ENCODE measurements at places on chromosomes 3 and 15. TPM values are rescaled to one million over a fixed set of nuclear protein-coding genes. Genes with fewer than 3 reads are reported as not detected.

- no peak for DNase-seq
Observed at GRCh38 chr3:127789990-127790881, 32.1 kb downstream of the MGLL start.

DNA sequence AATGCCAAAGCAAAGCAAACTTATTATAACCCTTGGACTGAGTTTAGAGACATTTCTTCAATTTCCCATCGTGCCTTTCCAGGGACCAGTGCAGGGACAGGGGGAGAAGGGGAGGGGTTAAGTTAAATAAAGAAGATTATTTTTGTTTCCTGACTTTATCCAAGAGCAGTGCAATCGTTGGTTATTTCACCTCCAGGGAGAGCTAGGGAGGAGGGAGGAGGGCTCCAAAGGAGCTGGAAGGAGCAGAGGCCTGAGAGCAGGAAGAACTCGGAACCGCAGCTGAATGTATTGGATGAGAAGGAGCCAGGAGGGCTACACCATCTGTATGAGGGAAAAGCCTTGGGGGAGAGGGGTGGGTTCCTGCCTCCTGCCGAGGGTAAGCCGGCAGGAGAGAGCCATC is 20.7 kb downstream of the HAPLN3 start:
- no peak for DNase-seq

GRCh38 chr3:96331341-96331740 is 483.1 kb upstream of the EPHA6 start:
- no peak for DNase-seq

- peak; percentile 86 for DNase-seq
Observed at GRCh38 chr3:37291275-37291700, 116.9 kb upstream of the LRRFIP2 start.

DNA sequence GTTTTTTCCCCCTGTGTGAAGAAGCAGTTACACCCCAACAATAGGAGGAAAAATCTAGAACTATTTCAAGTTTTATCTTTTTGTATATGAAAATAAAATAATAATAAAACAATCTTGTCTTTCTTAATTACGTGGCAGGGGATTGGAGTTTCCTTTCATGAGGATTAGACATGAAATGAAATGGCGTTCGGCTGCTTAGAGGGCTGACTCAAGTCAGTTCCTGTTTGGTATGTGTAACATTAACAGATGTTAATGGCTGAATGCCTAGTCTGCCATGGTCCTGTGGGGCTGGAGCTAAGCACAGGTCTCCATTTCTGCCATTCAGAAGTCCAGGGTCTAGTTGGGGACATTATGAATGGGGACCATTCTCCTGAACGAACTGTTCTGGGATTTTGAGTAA is 3.1 kb upstream of the EXOG start:
- DNase-seq, result no peak

DNA sequence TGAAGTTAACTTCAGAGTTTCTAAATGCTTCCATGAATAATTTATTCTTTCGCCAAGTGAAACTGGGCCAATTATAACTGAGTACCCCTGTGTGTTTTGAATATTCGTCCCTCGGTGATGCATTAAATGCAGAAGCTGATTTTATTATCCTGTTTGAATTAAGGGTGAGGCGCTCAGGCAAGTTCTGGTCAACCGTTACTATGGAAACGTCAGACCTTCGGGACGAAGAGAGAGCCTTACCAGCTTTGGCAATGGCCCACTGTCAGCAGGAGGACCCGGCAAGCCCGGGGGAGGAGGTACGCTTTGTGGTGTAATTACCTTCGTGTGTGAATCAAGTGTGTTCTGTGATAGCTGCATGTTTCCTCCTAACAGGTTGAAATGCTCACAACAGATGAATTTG is 239.8 kb downstream of the ITPR1 start:
- DNase-seq, result no peak

GRCh38 chr15:81534124-81534523 is 160.1 kb upstream of the TMC3 start:
- DNase-seq, result no peak

DNA sequence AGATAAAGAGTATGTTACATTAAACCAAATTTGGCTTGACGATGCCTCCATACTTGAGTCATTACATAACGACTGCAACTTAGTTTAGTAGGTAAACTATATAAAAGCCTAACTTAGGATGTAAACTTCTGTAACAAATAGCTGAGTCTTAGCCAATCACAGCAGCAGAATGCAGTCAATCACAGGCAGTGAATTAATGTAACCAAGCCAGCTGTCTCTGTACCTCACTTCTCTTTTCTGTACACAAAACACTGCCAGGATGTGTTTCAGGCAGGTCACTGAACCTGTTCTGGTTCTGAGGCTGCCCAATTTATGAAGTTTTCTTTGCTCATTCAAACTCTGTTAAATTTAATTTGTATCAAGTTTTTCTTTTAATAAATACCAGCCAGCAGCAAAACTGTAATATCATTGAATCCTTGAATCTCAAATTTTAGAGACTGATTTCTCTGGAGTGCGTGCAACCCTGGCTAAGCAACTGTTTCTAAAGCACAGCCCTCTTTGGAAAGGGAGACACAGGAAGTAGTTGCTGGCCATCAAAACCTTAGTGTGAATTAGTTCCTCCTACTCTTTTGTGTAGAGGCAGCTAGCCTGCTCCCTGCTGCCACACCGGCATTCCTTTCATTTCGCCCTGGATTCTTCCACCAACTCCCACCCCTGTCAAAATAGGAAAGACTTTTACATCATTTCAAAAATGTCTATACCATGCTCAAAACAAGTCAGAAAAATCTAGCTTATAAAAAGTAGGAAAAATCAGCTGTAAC is 15.2 kb downstream of the RFTN1 start:
- no peak for DNase-seq

DNA sequence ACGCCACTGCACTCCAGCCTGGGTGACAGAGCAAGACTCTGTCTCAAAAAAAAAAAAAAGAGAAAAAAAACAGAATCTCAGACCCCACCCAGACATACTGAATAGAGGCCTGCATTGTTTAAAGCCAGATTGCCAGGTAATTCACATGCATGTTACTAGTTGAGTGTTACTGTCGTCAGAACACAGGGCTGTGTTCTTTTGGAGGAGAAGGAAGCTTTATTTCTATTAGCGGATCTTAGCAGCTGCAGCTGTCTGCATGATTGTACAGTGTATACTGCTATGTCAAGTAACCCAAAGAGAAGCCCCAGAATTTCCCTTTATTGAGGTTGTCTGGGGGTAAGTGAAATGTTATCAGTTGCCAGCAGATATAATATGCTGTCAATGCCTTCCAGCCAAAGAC is 496.6 kb upstream of the NAALADL2 start:
- no peak for DNase-seq

DNA sequence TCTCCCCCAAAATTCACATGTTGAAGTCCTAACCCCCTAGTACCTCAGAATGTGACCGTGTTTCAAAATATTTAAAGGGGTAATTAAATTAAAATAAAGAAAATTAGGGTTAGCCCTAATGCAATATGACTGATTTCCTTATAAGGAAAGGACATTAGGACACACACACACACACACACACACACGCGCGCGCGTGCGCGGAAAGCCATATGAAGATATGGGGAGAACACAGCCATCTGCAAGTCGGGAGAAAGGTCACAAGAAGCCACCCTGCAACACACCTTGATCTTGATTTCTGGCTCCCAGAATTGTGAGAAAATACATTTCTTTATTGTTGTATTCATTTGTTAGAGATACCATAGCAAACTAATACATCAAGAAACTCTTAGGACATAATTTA is 54.6 kb upstream of the STXBP5L start:
- no peak for DNase-seq

GRCh38 chr15:64459066-64459781 is 1.2 kb upstream of the ZNF609 start:
- no peak for DNase-seq

- DNase-seq, result peak; percentile 89
Observed at GRCh38 chr3:23650371-23651140, 155.2 kb upstream of the UBE2E1 start.

- no peak for DNase-seq
Observed at GRCh38 chr3:9019259-9019961, 56.1 kb upstream of the RAD18 start.

GRCh38 chr15:66832664-66833063 is 130.6 kb downstream of the SMAD6 start:
- DNase-seq, result no peak

DNA sequence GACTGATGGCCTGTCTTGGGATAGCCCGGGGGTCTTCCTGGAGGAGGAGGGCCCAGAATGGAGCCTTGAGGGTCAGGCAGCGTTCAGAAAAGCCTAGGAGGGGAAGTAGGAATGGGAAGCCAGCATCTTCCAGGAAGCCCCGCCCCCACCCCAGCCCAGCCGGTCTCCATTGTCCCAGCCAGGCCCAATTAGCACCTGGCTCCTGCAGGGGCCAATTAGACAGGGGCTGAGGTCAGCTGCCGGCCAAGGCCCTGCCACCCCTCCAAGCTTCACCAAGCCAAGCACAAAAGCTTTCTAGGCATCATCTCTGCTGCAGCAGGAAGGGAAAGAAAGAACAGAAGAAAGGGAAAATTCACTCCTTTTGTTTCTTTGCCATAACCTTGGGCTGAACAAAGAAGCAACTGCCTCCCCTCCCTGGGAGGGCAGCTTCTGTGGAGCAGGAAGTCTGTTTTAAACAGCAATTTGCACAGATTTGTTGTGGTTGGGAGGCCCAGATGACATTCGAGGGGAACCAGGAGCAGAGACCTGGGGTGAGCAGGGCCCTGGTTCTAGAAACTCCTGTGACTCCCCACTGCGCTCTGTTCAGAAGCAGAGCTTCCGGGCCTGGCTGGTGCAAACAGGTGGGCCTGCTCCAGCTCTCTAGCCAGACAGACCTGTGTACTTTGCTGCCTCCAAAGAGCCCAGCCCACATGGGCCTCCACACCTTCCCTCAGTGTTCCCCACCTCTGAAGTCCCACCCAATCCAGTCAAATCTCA is 47.7 kb downstream of the CYP11A1 start:
- no peak for DNase-seq

- peak; percentile 68 for DNase-seq
Observed at GRCh38 chr3:32865383-32865782, 47.6 kb downstream of the TRIM71 start.

- DNase-seq, result no peak
Observed at GRCh38 chr3:56795829-56796185, 5.9 kb downstream of the ARHGEF3 start.

GRCh38 chr3:152524198-152525140 is 255.7 kb downstream of the MBNL1 start:
- peak; percentile 35 for DNase-seq

DNA sequence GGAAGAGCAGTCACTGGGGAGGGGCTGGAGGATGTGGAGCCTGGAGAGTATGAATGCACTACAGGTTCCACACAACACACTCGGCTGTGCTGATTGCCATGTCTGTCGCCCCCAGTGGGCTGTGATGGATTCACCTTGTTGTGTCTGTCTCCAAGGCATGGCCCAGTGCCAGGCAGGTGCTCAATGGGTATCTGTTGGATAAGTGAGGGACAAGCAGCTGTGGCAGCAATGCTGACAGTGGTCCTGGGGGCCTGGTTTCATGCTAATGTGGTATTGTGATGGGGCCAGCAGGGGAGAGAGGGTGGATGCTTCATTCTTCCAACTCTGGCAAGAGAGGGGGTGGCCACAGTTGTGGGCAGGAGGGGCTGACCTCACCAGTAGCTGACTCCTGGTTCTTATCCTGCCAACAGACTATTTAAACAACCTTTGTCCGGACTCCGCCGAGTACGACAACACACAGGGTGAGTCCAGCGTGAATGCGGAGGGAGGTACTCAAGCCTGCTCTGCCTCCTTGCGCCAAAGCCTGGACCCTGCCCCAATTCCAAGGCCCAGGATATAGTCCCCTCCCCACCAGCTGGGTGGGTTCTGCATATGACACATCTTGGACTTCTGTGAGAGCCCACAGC is 47.3 kb upstream of the NR2C2 start:
- DNase-seq, result no peak

DNA sequence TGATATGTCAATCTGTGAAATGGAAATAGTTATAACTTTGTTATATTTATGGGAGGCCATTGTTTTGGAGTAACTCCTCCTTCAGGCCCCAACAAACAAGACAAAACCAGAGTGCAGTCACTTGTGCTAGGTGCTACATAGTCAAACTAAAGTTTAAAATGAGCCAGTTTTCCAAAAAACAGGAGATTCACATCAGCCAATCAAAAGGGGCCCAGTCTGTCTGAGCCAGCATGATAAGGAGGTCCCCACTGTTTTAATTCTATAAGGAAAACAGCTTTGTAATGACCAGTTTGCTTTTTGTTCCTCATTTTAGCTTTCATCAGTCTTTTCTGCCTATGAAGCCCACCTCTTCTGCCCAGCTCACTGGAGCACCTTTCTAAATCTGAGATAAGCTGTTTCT is 94.7 kb upstream of the SLC7A14 start:
- no peak for DNase-seq

DNA sequence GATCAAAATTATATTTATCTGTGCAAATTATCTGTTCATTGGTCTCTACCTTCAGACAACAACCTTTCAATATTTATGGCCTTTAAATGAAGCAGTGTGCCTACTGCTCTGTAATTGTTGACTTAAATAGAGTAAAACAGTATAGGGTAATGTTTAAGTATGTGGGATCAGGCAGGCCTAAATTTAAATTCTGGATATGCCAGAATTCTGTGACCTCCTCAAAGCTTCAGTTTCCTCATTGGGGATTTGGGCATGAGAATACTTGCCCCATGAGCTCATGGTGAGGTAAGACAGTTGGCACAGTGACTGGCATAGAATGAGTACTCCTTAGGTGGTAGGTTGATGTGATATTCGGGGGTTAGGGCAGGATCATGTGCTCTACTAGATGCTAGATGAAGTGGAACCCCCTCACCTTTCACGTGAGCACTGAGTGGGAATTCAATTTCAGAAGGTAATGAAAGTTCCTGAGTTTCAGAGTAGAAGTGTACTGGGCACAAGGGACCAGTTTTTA is 14.9 kb downstream of the ARL8B start:
- DNase-seq, result peak; percentile 76

- DNase-seq, result peak; percentile 100
Observed at GRCh38 chr3:190345027-190345821, 23.0 kb upstream of the CLDN1 start.

- DNase-seq, result no peak
Observed at GRCh38 chr3:190019006-190019405, 101.7 kb downstream of the P3H2 start.

DNA sequence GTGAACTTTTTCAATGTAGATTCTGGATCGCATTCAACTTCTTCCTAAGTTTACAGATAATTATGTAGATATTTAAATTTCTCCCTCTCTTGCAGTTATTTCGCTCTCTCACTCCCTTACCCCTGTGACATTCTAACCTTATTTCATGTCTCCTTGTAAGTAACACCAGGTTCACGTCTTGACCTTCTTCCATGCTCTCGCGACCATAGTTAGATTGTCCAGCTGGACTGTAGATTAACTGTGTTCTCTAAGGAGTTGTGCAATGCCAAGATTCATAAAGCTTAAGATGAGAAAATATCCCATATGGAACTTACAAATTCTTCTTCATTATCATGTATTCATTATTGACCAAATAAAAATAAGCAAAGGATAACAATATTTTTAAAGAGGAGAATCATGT is 430.5 kb downstream of the GABRG3 start:
- DNase-seq, result no peak

The NPAP1 gene
- total RNA-seq, result not detected

The CIP2A gene
- total RNA-seq, result 24.5 TPM

The TMEM40 gene
- total RNA-seq, result 336 TPM

The LRRC3B gene
- total RNA-seq, result not detected

The RTP3 gene
- total RNA-seq, result not detected

The EPHA6 gene
- not detected for total RNA-seq

The GP5 gene
- not detected for total RNA-seq

The CHDH gene
- 0.07 TPM for total RNA-seq

The ATP13A4 gene
- total RNA-seq, result not detected

The SAMD7 gene
- total RNA-seq, result not detected

The CCRL2 gene
- not detected for total RNA-seq

The VEPH1 gene
- total RNA-seq, result 0.82 TPM

The CHRNA7 gene
- 0.48 TPM for total RNA-seq

The ACVR2B gene
- 2.5 TPM for total RNA-seq

The NOX5 gene
- 0.14 TPM for total RNA-seq

The MNS1 gene
- total RNA-seq, result 1.7 TPM

The GABRA5 gene
- total RNA-seq, result not detected

Measured in foreskin keratinocyte (primary cell).